Astrocyte of the spinal cord (primary cell): ENCODE measurements at places on chromosomes 2 and 18.
A peak's percentile ranks its signal among the peaks of the same experiment; 100 is the strongest.

- no peak for DNase-seq
Measured at GRCh38 chr2:42077343-42077742, 29.5 kb downstream of the PKDCC start.

- DNase-seq: no peak
Measured at GRCh38 chr2:238308177-238308576, 12.1 kb upstream of the TRAF3IP1 start.

GRCh38 chr2:182330451-182331305 lies 96.2 kb downstream of the PDE1A start:
- no peak for DNase-seq

- peak; percentile 16 for DNase-seq
Measured at GRCh38 chr2:132374551-132374950, 42.1 kb upstream of the GPR39 start.

DNA sequence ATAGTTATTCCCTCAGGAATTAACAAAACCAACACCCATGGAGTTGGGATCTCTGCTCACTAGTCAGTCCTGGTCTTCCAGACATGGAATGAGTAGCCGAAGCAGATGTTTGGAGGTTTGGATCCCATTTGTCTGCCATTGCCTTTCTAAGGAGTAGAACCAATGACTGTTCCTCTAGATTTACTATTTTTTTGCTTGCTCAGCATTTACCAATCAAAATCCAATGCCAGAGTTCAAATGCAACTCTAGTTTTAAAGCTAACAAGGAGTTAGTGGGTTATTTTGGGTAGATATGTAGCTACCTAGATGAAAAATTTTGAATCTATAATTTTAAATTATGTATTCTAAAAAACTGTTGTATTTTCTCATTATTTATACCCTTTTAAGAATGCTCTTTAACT lies 62.6 kb downstream of the MALT1 start:
- DNase-seq: no peak
